ENCODE measurements at places on chromosomes 3 and 15.
A peak's percentile ranks its signal among the peaks of the same experiment; 100 is the strongest.

GRCh38 chr3:192514081-192514753 is 213.1 kb downstream of the FGF12 start:
- peak; percentile 23 for DNase-seq

DNA sequence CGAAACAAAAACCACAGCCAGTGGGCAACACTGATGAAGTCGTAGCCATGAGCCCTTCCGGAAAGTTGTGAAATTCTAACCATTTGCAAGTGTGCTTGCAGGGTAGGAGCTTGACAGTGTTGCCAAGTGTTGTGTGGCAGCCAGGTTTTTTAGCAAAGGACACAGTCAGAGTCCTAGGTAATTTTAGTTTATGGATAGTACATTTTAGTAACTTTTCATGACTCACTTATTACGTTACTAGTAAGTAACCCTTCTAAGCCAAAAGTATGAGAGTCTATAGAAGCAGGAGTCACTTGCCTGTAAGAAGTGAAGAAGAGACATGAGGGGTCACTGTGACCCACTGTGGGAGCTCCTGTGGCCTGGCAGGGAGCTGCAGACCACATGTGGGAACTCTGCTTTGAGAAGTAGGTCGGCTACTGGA is 54.8 kb upstream of the ADPGK start:
- DNase-seq: peak; percentile 57

DNA sequence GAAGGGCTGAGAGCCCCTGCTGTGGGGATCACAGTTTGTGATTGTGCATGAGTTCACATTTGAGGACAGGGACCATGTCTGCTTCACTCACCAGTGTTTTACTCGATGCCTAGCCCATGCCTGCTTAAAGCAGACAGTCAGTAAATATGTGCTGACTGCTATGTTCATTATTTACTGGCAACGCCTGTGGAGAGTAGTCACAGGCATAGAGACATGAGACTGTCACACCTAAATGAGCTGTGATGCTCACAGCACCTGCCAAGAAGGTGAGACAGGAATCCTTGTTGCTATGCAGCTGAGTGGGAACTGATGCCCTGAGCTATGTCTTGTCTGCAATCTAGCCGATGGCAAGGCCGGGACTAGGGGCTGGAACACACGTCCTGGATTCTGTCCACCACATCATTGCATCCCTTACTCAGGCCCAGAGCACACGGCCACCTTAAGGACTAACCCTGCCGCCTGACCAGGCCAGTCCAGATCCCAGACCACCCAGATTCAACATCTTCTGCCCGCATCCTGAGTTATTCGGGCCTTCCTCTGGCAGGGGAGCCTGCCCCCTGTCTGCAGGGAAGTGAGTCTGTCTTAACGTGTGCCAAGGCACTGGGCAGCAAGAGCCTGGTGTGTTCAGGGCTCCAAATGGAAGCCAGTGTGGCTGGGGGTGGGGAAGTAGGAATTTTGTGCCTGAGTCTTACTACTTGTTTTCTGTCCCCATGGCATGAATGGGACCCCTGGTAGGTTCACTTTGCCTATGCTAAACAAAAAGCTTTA is 44.8 kb downstream of the FGD5 start:
- DNase-seq: no peak

- DNase-seq: no peak
Measured at GRCh38 chr3:36486009-36486795, 105.9 kb downstream of the STAC start.

GRCh38 chr15:99606646-99607045 is 40.9 kb downstream of the MEF2A start:
- DNase-seq: no peak

DNA sequence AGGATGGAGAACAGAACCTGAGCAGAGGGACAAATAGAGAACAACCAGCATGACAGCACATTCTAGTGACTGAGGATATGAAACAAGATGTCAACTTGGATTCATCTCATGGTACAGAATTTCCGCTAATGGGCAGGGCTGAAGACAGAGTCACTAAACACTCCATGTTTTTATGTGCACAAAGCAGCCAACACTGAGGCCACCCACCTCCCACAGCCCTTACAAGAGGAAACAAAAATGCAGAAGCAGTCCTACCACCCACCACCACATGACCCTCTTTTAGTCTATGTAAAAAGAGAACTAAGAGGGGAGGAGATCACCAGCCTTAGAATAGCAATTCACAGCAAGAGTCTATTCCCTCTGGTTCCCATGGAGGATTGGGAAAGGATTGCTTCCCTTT is 131.4 kb upstream of the UBE2E2 start:
- DNase-seq: peak; percentile 39

DNA sequence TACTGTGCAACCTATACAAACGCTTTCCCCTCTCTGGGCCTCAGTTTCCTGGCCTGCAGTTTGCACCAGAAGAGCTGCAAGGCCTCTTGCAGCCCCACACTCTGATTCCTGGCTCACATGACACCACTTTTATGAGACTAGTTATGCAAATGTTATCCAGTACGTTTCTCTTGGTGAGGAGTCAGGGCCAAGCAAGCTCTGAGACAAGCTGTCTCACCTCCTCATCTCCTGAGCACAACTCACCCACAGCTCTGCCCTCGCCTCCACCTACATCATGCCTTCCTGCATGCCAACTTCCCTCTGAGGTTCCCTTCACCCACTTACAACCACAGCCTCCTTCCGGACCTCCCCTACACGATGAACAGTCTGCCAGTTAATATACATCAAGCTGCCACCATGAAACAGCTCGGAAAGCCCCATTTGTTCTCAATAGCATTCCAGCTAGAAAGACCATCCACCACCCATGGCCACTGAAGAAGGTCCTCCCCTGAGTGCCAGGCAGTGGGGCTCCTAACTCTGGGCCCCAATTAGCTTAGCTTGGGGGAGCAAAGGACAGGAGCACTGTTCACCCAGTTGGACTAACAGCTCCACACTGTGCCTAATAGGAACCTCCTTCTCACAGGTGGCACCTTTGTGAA is 25.0 kb downstream of the CRYGS start:
- DNase-seq: no peak

GRCh38 chr3:100500320-100500880 is 8.0 kb downstream of the TMEM45A start:
- DNase-seq: no peak

GRCh38 chr15:68227643-68228142 is 1.8 kb downstream of the CLN6 start:
- no peak for DNase-seq

GRCh38 chr15:27828746-27829145 is 270.4 kb downstream of the OCA2 start:
- no peak for DNase-seq

- DNase-seq: peak; percentile 12
Measured at GRCh38 chr3:11574981-11575669, 68.6 kb downstream of the VGLL4 start.

GRCh38 chr3:38031022-38031994 is 1.9 kb upstream of the PLCD1 start:
- peak; percentile 73 for DNase-seq

DNA sequence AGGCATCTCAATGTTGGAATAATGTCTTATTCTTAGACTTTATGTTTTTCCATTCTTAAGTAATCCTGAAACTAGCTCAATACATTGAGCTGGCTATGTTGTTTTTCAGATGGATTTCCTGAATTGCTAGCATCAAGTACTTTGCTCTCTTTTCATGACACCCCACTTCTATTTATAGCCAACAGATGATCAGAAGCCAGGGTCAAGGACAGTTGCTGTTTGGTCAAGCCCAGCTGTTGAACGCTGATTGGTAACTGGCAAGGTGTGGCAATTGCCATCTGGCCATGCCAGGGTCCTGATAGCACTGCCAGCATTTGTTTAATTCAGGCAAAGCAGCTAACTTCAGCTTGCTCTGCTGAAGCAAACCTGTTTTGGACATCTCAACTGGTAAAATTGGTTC is 46.2 kb upstream of the PLCL2 start:
- DNase-seq: peak; percentile 34

DNA sequence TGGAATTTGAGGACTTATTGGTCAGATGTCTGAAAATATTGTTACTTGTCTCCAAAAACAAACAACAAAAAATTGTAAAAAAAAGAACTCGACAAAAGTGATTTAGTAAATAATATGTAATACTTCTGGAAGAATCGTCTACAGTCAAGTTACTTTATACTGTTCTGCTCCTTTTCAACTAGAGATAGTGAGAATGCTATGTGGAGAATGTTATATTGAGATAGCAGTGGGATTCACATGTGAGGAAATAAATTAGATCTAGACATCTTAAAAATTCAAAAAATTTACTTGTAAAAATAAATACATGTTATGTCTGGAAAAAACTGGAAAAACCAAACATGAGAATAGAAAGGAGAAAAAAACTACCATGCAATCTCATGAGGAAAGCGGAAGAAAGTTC is 64.9 kb downstream of the SGO1 start:
- DNase-seq: no peak

DNA sequence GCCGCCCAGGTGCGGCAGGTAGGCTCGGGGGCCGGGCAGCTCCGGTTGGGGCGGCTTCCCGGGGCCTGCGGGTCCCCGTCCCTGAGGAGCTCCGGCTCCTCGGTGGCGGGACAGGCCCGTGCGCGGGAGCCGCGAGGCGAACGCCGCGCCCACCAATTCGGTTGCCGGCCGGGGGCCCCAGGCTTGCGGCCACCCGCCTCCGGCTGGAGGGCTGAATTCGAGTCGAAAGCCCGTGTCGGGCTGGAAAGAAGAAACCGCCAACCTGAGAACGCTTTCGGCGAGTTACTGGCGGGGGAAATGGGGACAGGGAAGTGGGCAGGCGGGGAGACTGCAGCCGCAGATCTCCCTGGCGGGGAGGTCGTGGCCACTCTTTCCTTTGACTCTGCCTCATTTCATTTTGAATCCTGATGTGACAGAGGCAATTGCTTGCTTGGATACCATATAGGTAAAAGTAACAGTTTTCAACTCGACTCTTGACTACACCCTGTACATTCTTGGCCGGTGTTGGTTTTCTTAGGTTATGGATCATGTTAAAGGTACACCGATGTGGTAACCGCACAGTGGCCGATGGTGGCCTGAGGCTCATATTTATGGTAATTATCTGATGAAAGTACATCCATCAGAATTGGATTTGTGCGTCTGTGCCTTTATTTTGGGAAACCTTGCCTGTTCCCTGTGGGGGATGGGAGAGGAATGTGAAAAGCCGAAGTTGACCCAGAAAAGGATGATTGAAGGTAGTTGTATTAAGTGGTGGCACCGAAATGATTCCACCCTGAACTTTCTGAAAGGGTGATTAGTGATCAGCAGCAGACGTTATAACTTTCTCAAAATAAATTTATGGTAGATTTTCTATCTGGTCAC is 1.7 kb downstream of the B3GNT5 start:
- peak; percentile 43 for DNase-seq
